ENCODE measurements at places on chromosomes 1 and 21. TPM values are rescaled to one million over a fixed set of nuclear protein-coding genes. Genes with fewer than 3 reads are reported as not detected.

DNA sequence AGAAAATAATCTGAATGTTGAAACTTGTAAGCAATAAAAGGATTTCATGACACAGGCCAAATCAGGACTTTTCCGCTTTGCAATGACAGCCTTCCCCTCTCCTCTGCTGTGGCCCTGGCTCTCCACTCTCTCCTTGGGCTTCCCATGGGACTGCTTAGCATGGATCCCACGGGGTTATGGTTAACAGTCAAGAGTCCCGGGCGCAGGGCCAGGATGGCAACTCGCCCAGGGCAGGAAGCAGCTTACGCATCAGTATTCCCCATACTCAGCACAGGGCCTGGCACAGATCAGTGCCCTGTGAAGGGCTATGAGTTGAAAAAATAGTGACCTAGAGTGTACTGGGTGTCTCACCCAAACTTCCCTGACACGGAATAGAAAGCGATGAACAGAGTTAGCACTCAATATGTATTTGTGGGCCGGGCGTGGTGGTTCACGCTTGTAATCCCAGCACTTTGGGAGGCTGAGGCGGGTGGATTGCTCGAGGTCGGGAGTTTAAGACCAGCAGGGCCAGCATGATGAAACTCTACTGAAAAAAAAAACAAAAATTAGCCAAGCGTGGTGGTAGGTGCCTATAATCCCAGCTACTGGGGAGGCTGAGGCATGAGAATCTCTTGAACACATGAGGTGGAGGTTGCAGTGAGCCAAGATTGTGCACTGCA lies 29.1 kb upstream of the GRHL3 start:
- peak overlapping the region; percentile 50 for H3K27ac ChIP-seq
- peak; percentile 90 for DNase-seq
- peaks cover 4% of the 10 kb centered on the region for H3K27me3 ChIP-seq
- no peak overlapping the region for H3K4me3 ChIP-seq

- no peak overlapping the region for H3K4me3 ChIP-seq
- H3K36me3 ChIP-seq = no peaks in the 10 kb centered on the region
- H3K27ac ChIP-seq = no peak overlapping the region
- peak; percentile 14 for DNase-seq
- no peaks in the 10 kb centered on the region for H3K4me1 ChIP-seq
Measured at GRCh38 chr1:36524359-36525062, 41.8 kb upstream of the CSF3R start.

CHD1L gene
- total RNA-seq = 25.6 TPM

DNA sequence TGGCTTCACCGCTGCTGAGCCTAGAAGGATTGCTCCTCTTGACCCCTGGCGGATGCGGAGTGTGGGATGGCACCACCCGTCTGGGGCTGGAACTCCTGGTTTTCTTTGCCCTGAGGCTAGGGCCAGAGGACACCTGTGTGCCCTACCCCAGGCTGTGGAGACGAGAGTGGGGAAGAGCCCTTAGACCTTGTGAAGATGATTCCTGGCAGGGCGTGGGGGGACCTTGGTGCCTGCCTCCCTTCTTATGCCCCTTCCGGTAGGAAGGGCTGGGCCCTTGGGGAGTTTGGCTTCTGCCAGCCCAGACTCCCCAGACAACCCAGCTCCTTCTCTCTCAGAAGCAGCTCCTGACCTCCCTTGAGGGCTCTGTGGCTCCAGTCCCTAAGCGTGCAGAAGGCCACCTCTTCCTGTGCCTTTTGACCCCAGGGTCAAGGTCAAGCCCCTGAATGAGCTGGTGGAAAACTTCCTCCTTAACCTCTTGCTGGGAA lies 891 bp downstream of the RPS6KA1 start:
- peaks cover 11% of the 10 kb centered on the region for H3K4me1 ChIP-seq
- H3K36me3 ChIP-seq = no peaks in the 10 kb centered on the region
- peak overlapping the region; percentile 71 for H3K4me3 ChIP-seq
- no peak overlapping the region for H3K27ac ChIP-seq

GRCh38 chr1:174364996-174365736 lies 82.6 kb upstream of the GPR52 start:
- H3K4me3 ChIP-seq = no peak overlapping the region
- H3K4me1 ChIP-seq = no peaks in the 10 kb centered on the region
- no peak for DNase-seq
- H3K27me3 ChIP-seq = no peaks in the 10 kb centered on the region

- H3K4me3 ChIP-seq = no peak overlapping the region
- no peak for DNase-seq
- no peaks in the 10 kb centered on the region for H3K27me3 ChIP-seq
- no peaks in the 10 kb centered on the region for H3K4me1 ChIP-seq
- H3K36me3 ChIP-seq = no peaks in the 10 kb centered on the region
Measured at GRCh38 chr1:174169342-174169741, 10.0 kb downstream of the RABGAP1L start.

- no peak overlapping the region for H3K4me3 ChIP-seq
- H3K4me1 ChIP-seq = peaks cover 15% of the 10 kb centered on the region
- H3K27ac ChIP-seq = no peak overlapping the region
- DNase-seq = no peak
- H3K27me3 ChIP-seq = no peaks in the 10 kb centered on the region
Measured at GRCh38 chr21:44955141-44955797, 15.4 kb downstream of the SLX9 start.

GRCh38 chr21:26795866-26796329 lies 49.3 kb downstream of the ADAMTS1 start:
- peak overlapping the region; percentile 25 for H3K27ac ChIP-seq
- DNase-seq = peak; percentile 75
- H3K27me3 ChIP-seq = no peaks in the 10 kb centered on the region
- H3K36me3 ChIP-seq = no peaks in the 10 kb centered on the region
- H3K4me3 ChIP-seq = peak overlapping the region; percentile 27

- DNase-seq = no peak
- H3K4me1 ChIP-seq = no peaks in the 10 kb centered on the region
- H3K36me3 ChIP-seq = no peaks in the 10 kb centered on the region
Measured at GRCh38 chr1:182191381-182192115, 130.0 kb upstream of the ZNF648 start.

DNA sequence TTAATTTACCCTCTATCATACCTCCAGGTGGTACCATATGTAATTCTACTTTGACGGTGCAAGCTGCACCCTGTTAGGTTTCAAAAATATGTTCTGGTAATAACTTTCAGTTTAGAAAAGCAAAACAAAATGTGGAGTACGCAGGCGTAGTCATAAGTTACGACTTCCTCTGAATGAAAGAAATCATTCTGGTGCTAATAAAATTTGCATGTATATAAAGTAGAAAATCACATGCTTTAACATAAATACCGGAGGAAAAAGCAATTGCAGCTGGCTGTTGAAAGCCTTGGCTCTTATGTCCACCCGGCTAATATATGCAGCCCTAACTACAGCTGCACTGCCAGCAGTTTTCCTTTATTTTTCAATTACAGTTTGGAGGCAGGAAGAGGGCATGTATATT lies 65.2 kb upstream of the TMPRSS15 start:
- H3K36me3 ChIP-seq = no peaks in the 10 kb centered on the region
- H3K27me3 ChIP-seq = no peaks in the 10 kb centered on the region
- no peak for DNase-seq
- H3K4me3 ChIP-seq = no peak overlapping the region
- no peak overlapping the region for H3K27ac ChIP-seq
- no peaks in the 10 kb centered on the region for H3K4me1 ChIP-seq

GRCh38 chr1:236468625-236469024 lies 55.2 kb upstream of the LGALS8 start:
- no peak for DNase-seq
- no peak overlapping the region for H3K27ac ChIP-seq
- no peaks in the 10 kb centered on the region for H3K27me3 ChIP-seq

PADI4 gene
- total RNA-seq = not detected

- no peaks in the 10 kb centered on the region for H3K27me3 ChIP-seq
- H3K4me3 ChIP-seq = no peak overlapping the region
- H3K36me3 ChIP-seq = no peaks in the 10 kb centered on the region
- peak overlapping the region; percentile 97 for H3K27ac ChIP-seq
Measured at GRCh38 chr1:55446351-55446750, 231.2 kb upstream of the USP24 start.

DNA sequence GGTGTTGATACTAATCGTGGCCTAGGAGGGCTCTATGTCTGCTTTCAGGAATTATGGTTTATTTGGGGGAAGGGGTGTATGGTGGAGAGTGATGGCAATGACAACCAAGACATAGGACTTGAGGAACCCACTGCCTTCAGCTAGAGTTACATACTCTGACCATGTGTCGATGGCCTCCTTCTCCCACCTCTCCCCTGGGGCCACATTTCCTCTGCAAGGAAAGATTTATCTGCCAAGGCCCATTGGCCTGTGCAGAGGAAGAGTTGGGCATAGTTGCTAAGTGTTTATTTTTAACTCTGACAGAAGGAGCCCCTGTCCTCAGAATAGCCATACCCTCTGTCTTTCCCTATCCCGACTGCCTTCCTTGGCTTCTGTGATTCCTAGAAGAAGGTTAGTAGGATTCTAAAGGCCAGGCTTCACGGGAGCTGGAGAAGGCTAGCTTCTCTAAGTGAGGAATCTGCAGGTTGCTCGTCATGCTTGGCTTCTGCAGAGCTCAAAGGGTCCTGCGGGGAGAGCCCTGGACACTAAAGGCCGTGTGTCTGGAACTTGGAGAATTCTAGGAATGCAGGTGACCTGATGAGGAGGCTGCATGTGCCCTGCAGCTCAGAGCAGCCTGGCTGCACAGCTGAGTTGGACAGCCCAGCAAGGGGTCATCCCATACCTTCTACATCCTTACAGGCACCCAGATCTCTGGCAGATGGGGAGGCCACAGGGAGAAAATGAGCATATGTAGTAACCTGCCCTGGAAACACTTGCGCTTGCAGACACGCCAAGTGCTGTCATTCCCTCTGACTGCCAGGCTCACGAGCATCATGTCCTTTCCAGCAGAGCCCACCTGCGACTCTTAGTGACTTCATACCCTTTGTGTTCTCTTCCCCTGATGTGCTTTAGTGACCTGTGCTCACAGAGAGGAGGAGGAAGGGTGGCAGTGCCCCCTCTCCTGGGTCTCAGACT lies 9.7 kb downstream of the MAPKAPK2 start:
- peaks cover 20% of the 10 kb centered on the region for H3K36me3 ChIP-seq
- peak overlapping the region; percentile 16 for H3K4me3 ChIP-seq
- no peak for DNase-seq
- H3K27ac ChIP-seq = peak overlapping the region; percentile 91
- peaks cover 50% of the 10 kb centered on the region for H3K4me1 ChIP-seq

LCE1F gene
- not detected for total RNA-seq

GRCh38 chr1:113830039-113830438 lies 17.8 kb upstream of the RSBN1 start:
- H3K36me3 ChIP-seq = no peaks in the 10 kb centered on the region
- H3K4me3 ChIP-seq = no peak overlapping the region
- H3K27ac ChIP-seq = peak overlapping the region; percentile 54
- no peaks in the 10 kb centered on the region for H3K27me3 ChIP-seq
- H3K4me1 ChIP-seq = peaks cover 16% of the 10 kb centered on the region

DNA sequence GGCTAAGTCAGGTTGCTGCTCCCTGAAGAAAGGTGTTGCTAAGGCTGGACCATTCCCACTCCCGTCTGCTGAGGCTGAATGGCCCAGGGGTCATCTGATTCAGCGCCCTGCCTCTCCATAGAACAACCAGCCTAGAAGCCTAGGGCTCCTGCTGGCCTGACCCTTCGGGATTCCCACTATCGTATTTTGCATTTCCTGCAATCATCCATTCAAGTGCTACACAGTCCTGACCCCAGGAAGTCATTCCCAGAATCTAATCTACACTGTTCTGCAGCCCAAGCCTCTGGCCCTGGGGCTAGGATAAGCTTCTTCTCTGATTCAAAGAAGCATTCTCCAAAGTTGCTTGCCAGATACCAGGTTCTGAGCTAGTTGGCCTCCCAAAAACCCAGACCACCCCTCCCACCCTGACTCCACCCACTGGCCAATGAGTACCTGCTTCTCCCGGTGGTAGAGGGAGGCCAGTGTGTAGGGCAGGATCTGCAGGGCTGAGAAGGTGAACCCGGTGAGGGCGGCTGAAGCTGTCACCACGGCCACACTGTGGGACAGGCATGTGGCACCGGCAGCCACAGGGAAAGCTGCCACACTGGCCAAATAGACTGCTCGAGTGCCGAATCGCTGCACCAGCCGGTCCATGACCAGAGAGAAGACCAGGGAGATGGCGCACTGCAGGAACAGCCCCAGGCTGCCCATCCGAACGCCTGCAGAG lies 18.7 kb downstream of the SLC45A3 start:
- no peaks in the 10 kb centered on the region for H3K36me3 ChIP-seq
- H3K4me3 ChIP-seq = no peak overlapping the region
- no peak overlapping the region for H3K27ac ChIP-seq

- no peaks in the 10 kb centered on the region for H3K36me3 ChIP-seq
- DNase-seq = peak; percentile 75
- peaks cover 11% of the 10 kb centered on the region for H3K27me3 ChIP-seq
- no peak overlapping the region for H3K27ac ChIP-seq
Measured at GRCh38 chr1:27399251-27400025, 7.0 kb downstream of the GPR3 start.

DNA sequence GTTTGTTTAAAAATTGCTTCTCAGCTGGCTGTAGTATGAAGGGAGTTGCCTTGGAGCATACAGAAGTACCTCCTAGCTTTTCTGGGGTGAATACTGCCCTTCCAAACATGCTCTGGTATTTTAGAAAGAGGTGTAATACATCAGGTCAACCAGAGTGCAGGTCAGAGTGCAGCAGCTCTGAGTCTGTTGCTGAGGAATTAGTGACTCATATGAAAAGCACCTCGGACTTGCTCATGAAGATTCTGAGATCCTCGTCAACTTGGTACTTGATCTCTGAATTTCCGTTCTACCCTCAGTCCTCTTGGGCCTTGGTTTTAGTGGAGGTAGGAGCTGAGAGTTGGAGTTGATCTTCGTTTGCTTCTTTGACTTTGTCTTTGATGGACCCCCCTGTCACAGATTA lies 67.3 kb downstream of the NOS1AP start:
- no peaks in the 10 kb centered on the region for H3K36me3 ChIP-seq
- H3K27ac ChIP-seq = peak overlapping the region; percentile 16
- no peaks in the 10 kb centered on the region for H3K27me3 ChIP-seq
- no peak overlapping the region for H3K4me3 ChIP-seq

DNA sequence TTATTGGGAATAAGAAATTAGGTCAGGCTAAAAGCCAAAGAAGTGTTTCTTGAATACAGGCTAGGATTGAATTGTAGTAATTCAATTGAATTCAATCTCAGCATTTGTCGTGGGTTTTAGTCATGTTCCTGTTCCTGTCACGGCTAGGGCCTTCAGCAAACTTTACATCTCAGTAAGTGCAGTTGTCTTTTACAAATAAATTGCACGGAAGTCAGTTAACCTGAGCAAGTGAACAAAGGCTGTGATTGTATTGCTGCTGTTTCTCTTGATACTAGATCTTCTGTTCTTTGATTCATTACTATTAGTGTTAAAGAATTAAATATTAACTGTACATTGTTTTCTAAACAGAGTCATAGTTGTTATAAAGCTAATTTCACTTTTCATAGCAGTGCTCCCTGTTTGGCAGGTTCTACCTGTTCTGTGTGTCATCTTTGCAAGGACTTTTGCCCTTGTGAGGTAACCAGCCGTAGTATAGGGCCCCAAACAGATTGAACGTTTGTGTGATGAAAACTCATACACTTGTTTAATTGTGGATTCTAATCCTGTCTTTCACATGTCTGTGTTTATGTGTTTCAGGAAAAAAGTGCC lies 164.4 kb downstream of the EDEM3 start:
- DNase-seq = no peak
- H3K4me1 ChIP-seq = no peaks in the 10 kb centered on the region
- H3K27me3 ChIP-seq = no peaks in the 10 kb centered on the region
- H3K4me3 ChIP-seq = no peak overlapping the region
- H3K36me3 ChIP-seq = no peaks in the 10 kb centered on the region

- no peak overlapping the region for H3K27ac ChIP-seq
- H3K4me3 ChIP-seq = no peak overlapping the region
- no peak for DNase-seq
- no peaks in the 10 kb centered on the region for H3K4me1 ChIP-seq
- no peaks in the 10 kb centered on the region for H3K27me3 ChIP-seq
- peaks cover 17% of the 10 kb centered on the region for H3K36me3 ChIP-seq
Measured at GRCh38 chr1:100217834-100218233, 31.8 kb downstream of the DBT start.
